Activated CD8-positive, alpha-beta memory T cell treated with anti-CD3 and anti-CD28 coated beads, Interleukin-2, amount 50 U/mL, for 4 hours (primary cell): ENCODE measurements at places on chromosomes 2 and 18.

- DNase-seq = no peak
Measured at GRCh38 chr2:68031542-68032160, 31.2 kb downstream of the C1D start.

DNA sequence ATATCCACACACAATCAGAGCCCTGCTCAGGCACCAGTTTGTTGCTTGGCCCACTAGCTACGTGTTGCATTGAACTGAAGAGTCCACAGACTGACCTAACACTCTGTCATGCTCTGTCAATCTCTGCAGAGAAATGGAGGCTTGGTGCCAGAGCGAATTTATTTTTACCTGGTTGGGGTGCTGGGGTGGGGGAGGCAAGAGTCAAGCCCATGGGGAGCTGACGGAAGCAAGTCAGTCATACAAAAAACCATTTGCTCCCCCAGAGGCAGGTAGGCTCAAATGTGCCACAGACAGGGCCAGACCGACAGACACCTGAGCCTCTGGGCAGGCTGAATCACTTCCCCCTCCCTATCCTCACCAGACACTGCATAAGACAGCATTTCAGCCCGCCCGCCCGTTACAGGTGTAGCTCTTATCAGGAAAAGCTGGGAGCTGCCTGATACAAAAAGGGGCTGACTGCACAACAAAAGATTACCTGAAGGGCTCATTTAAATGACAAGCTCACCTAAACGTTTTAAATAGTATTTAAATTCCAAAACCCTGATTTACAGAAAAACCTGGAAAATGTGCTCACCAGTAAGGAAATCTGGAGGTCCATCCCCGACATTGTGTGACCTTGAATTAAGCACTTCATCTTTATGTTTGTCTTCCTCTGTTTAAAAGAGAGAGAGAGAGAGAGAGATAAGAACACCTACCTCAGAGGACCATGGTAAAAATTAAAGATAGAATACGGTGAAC lies 2.1 kb upstream of the PCBP1 start:
- peak; percentile 69 for DNase-seq

DNA sequence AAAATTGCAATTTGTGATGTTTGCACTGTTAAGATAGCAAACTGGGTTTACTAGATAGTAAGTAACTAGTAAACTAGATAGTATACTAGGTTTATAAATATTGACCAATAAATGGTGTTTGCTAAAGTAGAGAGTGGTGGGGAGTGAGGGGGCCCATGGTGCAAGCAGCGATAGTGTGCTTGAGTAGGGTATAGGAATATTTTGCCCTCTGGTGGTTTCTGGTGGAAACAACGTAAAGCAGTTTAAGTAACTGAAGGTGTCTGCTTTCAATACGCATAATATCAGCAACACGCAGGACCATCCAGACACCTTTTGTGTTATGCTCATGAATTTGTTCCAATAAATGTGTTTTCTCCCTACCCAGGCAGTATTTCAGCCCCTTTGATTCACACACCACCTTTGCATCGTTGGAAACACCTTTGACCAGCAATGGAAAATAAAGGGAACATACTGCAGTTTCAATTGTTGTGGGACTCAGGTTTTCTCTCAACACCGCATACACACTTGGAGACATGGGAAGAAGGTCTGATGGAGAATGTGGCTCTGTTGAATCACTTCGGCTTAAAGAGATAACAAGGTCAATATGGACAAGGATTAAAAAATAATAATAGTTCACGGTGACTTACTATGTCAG lies 16.7 kb upstream of the STAT1 start:
- no peak for DNase-seq

- no peak for DNase-seq
Measured at GRCh38 chr2:169823996-169824372, 721 bp downstream of the METTL5 start.

DNA sequence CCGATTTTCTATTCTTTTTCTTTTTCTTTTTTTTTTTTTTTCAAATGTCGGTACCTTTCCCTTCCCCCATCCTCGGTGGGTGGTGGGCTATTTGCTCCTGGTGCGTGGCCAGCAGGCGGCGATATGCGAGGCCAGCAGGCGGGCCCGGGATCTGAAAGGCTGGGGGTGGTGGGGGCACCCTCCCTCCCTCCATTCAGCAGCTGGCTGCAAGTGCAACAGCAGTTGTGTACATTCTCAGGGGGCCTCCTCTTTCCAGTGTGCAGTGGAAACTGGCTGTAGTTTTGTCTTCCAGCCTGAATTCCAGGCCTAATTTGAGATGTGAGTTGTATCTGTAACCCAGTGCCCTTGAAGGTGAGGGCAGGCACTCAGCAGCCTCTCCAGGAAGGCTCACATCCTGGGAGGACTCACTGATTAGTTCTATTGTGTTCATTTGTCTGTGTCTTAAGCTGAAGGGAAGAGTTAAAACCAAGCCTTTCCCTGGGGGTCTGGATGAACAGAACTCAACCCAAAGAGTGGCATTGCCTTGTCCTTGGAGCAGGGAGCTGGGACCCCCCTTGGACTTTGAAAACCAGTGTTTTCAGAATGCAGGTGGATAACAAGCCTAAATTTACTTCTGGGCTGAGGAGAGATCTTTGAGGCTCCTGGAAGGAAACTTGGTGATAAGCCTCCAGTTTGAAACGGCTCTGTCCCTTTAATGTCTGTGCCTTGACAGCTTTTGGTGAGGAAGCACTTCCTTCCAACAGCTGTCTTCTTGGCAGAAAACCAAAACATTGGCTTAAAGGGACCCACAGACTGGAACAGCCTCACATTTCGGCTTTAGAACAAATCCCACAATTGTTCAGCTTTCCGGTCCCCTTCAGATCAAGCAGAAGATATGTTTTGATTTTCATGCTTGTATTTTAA lies 3.3 kb downstream of the MYCN start:
- DNase-seq = no peak

DNA sequence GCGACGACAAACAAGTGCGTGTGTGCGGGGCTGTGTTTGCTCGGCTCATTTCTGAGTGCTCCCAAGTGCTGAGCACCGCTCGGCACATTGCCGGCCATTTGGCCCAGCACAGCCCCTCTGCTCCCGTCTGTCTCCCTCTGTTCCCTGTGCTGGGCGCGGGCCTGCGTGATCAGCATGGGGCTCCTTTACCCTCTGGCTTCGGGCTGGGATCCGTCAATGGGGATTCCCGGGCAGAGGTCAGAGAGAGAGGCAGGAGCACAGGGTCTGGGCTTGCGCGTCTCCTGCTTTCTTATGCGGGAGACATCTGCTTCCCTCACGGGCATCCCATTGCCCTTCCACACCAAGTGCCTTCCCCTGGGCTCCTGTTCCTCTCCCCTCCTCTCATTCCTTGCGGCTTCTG lies 234.0 kb downstream of the ACKR3 start:
- no peak for DNase-seq

GRCh38 chr18:45412577-45412976 lies 202.7 kb upstream of the SLC14A2 start:
- DNase-seq = no peak

GRCh38 chr2:239374896-239375277 lies 25.9 kb downstream of the HDAC4 start:
- DNase-seq = no peak

DNA sequence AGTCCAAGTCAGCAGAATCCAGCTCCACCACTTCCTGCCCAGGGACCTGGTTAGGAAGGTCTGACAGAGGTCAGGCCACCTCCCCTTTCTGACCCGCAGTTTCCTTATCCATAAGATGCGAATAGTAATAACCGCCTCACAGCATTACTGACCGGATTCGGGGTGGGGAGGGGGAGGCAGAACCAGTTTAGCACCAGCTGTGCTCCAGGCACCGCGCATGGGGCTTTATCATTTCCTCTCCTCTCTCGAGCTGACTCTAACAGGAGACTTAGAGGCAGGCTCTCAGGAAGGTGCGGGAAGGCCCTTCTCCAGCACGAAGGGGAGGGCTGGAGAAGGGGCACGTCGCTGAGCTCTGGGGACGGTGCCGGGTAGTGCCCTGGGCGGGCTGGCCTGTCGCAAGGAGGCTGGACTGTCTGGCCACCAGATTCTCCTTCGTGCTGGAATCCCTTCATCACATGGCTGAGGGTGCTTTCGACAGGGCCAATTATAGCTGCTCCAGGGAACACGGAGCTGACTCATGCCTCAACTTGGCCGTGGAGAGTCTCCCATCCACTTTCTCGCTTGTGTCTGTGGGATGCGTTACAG lies 5.7 kb downstream of the EHD3 start:
- no peak for DNase-seq
